ENCODE measurements at places on chromosomes 1 and 21. TPM values are rescaled to one million over a fixed set of nuclear protein-coding genes. Genes with fewer than 3 reads are reported as not detected.

The S100A7 gene
- not detected for total RNA-seq

The RGS13 gene
- under 0.01 TPM for total RNA-seq

The ARHGEF16 gene
- 1.2 TPM for total RNA-seq

The PCAT6 gene
- not detected for total RNA-seq

The SH2D5 gene
- 3.1 TPM for total RNA-seq
